ENCODE measurements at places on chromosomes 7 and 10. TPM values are rescaled to one million over a fixed set of nuclear protein-coding genes. Genes with fewer than 3 reads are reported as not detected.

DNA sequence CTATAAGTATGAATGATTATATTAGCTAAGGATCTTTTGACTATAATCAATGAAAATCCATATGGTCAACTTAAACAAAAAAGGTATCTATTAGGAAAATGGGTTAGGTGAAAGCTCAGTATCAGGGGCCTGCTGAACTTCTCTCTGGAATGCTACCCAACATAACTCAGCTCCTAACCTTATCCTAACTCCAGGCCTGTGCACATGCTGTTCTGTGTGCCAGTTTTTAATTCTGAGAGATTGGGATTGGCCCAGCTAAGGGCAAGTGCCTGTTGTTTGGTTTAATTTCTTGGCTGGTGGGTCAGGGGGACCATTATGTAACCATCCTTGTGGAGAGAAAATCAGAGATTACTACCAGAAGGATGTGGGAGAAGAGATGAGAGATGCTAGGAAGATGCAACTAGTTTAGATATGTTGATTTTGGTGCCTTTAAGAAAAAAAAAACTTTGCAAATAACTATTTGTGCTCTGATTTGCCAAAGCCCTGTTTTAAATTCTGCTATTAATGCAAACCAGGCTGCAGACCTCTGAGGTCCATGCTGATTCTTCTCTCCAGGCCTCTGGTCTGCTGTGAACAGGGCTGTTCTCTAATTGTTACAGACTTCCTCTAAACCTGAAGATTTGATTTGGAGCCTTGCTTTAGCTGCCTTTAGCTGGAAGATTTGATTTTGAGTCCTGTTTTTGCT, 23.9 kb upstream of the HDAC9 start:
- DNase-seq = no peak

DNA sequence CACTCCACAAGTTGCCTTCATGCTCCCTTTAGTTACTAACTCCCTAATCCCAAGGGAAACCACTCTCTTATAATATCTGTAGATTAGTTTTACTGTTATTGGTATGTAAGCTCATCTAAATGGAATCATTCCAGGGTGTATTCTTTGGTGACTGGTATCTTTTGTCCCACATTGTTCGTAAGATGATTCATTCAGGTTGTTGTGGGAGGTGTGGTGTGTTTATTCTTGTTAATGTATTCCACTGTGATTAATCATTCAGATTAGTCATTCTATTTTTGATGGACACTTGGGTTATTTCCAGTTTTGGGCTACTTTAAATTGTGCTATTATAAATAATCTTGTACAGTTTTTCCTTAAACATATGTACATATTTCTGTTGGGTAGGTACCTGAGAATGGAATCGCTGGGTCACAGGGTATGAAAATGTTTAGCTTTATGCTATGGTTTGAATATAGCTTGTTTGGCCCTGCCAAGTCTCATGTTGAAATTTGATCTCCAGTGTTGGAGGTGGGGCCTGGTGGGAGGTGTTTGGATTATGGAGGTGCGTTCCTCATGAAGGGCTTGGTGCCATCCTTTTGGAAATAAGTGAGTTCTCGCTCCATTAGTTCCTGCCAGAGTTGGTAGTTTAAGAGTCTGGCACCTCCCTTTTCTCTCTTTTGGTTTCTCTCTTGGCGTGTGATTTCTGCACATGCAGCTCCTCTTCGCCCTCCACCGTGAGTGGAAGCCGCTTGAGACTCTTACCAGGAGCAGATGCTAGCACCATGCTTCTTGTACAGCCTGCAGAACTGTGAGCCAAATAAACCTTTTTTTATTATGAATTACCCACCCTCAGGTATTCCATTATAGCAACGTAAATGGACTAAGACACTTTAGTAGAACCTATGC, 13.8 kb downstream of the BTRC start:
- DNase-seq = peak; percentile 93

DNA sequence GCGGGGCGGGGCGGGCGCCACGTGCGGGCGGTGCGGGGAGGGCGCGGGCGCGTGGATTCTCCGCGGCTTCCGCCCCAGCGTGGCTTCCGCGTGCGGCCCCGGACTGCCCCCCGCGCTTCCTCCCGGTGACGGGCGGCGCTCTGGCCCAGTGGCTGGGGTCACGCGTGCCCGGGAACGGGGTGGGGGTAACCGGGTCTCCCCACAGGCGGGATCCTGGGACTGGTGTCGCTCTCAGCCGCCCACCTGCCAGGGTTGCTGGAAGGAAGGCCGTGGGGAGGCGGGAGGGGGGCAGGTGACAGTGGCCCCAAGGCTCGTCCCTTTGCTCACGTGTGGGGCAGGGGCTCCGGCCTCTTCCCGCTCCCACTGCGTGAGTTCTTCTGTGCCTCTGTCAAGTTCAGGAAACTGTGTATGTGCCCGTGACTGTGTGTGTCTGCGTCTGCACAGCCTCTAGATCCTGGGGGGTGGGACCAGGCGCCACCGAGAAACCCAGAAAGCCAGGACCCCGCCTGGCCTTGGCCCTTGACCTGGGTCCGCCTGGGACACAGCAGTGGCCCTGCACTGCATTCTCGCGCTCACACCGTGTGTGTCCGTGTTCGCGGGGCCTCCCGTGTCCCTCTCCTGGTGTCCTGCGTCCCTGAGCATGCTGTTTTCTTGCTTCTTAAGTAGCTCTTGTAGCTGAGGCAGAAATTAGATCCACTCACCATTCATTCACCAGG, 919 bp downstream of the MAFK start:
- DNase-seq = no peak

DNA sequence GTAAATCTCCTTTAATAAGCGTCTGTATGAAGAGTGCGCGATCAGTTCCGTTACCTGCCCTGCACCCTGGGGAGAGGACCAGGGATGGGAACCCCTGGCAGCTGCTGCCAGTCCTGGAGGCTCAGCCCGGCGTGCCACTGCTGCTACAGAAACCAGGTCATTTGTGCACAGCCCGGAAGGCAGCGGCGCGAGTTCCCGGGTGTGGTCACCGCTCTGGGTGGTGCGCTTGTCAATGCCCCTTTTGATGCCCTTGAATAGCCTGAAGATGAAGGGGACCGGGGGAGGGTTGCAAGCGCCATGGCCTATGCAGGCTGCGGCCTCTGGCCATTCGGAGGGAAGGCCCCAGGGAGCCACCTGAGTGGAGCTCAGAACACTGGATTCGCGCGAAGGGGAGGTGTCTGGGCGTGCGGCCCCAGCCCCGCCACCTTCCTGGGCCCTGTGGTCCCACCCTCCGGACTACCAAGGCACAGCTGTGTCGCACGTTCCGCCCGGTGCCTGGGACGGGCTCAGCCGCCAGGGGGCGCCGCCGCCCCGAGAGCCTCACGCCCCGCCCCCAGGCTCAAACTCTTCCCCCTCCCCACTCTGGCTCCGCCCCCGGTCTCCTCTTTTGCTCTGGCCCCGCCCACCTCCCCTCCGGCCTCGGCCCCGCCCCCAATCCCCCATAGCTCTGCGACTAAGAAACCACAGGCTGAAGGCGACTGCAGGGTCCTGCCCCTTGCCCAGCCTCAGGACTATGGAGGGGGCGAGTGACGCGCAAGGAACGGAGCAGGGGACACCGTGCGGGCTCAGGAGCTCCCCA, 16.5 kb downstream of the AP5Z1 start:
- peak; percentile 26 for DNase-seq

GRCh38 chr7:2022021-2022409, 210.7 kb downstream of the MAD1L1 start:
- DNase-seq = no peak

- no peak for DNase-seq
Measured at GRCh38 chr10:77062381-77062780, 575.2 kb downstream of the KCNMA1 start.

The STAG3 gene
- 0.27 TPM for polyA plus RNA-seq

The HOXA2 gene
- 2.6 TPM for polyA plus RNA-seq
